Erythroblast (primary cell): ENCODE measurements at places on chromosomes 3 and 15.

GRCh38 chr15:96893159-96893906 lies 562.8 kb downstream of the NR2F2 start:
- no peak for DNase-seq

DNA sequence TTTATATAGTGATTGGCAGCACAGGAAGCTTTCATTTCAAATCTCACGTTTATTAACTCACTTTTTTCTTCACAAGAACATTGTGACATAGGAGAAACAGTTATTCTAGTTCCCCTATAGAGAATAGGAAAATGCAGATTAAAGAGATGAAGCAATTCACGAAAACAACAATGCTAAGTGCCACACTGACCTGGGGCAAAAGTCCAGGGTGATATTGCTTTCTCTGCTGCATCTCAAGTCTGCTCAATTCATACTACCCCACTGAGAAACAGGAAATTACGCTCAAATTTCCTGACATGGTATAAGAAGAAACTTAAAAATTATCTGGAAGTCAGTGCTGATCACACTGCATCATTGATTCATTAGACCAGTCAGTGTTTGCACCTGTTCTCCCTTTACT lies 66.7 kb upstream of the SEMA6D start:
- DNase-seq = no peak

DNA sequence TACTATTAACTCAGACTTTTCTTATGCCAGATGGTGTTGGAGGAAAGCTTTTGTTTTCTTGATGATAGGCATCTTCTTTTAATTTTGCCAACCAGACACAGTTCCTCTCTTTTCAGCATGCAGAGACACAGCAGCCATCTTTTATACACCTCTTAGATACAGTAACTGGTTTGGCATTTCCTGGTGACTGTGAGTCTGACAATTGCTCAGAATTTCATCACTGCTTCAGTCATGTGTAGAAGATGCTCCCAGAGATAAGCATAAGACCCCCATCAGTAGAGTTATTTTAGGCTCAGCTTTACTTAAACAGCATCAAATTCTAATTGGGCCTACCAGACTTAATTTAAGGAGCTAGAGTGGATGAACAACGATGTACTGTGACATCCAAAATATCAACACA lies 779.0 kb downstream of the SQOR start:
- DNase-seq = no peak

DNA sequence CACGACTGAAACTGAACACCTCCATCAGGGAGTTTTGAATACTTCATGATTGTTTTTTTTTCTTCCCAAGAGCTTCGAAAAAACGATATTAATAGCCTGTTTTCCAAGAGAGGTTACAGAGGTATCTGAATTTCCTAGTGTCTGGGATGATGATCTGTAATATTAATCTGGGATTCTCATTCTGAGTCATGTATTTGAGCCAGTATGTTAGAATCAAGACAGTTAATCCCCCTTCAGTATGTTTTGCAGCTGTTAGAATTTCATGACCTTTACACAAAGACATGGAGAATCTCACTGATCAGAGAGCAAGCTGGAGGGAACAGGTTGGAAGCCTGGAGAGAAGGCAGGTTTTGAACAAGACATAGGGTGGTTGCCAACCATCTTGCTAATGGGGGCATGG lies 234.5 kb upstream of the GAP43 start:
- DNase-seq = no peak

- no peak for DNase-seq
Measured at GRCh38 chr3:103470498-103470897, 1035.7 kb downstream of the ZPLD1 start.

- no peak for DNase-seq
Measured at GRCh38 chr15:36370051-36370730, 209.2 kb upstream of the CDIN1 start.

DNA sequence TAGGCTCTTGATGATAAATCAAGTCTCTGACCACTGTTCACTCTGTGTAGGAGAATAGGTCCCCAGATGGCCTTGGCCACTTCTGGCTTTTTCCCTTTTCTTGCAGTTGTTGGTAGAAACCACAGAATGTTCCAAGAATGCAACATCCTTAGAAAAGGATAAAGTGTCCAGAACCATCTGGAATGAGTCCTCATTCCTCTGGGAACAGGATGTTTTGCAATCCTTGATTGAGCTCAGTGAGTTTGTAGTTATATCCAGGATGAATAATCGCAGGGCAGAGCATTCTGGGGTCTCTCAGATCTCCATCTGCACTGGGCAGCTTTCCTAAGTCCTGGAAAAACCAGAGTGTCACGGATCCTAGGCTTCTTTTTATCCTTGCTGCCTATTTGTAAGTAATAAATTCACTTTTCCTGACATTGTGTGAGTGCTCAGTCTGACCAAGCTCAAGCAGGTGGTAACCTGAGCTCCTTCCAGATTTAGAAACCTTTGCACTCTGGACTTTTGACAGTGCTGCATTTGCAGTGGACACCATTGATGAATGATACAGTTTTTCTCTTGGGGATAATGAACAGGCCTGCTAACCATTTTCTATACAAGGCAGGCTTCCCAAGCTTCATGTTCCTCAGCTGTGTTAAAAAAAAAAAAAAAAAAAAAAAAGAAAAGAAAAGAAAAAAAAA lies 1028.6 kb downstream of the OTOL1 start:
- no peak for DNase-seq

DNA sequence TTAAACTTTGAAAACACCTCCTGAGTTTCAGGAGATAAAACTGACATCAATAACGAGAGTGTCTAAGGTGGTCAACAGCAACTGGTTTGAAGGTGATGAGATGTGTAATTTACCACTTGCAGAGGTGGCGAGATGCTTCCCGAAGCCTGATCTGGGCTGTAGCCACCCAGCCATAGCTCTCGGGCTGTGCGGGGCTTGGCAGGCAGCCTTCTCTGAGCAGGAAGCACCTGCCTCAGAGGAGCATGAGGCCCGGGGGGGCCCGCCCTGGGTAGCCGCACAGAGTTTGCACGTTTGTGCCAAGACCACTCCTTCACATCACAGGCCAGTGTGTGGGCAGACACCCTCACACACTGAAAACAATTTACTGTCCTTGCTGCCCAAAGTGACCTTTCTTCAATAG lies 220.3 kb downstream of the CACNA2D3 start:
- no peak for DNase-seq
